ENCODE measurements at places on chromosomes 4 and X.

DNA sequence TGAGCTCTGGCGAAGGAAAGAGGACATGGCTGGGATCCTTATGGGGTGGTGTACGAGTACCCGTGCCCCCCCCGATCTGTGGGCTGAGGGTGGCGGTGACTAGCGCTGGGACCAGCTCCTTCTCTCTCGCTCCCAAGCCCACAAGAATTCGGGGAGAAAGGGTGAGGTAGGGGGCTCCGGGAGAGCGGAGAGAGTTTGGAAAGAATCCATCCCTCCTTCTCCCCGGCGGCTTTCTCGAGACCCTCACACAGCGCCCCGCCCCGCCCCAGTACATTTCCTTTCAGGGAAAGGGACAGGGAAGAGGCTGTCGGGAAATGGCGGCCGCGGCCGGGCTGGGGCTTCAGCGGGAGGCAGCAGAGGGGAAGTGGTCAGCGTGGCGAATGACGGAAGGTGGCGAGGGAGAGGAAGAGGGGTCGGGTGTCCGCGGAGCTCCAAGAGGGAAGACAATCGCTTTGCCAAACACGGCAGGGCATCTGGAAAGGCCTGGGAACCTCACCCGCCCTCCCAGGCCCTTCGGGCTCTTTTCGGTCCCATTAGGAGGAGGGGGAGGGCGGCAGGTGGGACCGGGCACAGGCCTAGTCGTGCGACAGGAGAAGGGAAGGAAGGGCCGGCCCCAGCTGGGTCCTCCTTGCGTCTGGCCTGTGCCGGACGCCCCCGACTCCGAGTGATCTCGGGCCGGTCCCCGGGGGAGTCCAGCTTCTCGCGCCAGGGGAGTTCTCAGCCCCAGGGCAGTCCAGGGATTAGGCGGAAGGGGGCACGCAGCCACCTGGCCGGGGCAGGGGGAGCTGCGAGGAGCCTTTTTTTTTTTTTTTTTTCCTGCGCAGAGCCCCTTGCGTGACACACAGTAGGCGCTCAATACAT lies 10.2 kb downstream of the HNRNPH2 start:
- DNase-seq: peak; percentile 36

DNA sequence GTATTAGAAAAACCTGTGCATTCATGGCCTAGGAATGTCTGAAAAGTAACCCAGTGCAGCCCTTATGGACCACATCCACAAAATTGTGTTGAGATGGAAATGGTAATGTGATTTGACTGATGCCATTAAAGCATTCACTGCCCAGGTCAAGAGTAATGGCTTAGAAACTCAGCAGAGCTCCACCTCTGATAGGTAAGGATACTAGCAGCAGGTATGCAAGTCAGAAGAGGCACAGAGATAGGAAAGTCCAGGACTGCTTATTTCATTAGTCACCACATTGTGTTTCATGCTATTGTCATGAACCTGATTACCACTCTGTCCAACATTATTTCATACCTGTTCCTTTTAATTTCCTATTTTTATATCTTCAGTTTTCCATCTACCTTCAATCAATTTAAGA lies 2042.2 kb downstream of the ARAP2 start:
- no peak for DNase-seq

GRCh38 chr4:25814301-25815136 lies 48.3 kb downstream of the SEL1L3 start:
- DNase-seq: no peak

GRCh38 chr4:101221294-101221693 lies 126.0 kb downstream of the PPP3CA start:
- no peak for DNase-seq

DNA sequence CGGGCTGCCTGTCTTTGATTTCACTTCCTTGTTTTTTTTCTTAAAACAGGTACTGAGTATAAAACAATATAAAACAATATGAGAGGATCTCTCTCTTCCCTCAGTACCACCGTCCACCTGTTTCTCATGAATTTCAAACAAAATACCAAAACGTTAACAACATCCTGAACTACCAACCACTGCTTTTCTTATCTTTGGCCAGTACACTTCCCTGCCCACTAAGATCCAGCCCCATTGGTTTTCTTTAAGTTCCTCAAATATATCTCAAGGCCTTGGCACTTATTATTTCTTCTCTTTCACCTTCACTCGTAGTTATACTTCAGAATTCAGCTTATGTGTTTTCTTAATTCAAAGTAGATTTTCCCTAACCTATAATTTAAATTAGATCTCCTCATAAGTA lies 370.2 kb upstream of the GRIA3 start:
- DNase-seq: no peak

- no peak for DNase-seq
Measured at GRCh38 chrX:134255555-134255954, 18.6 kb downstream of the CCDC160 start.

- no peak for DNase-seq
Measured at GRCh38 chr4:120761070-120761469, 161.5 kb downstream of the PRDM5 start.

DNA sequence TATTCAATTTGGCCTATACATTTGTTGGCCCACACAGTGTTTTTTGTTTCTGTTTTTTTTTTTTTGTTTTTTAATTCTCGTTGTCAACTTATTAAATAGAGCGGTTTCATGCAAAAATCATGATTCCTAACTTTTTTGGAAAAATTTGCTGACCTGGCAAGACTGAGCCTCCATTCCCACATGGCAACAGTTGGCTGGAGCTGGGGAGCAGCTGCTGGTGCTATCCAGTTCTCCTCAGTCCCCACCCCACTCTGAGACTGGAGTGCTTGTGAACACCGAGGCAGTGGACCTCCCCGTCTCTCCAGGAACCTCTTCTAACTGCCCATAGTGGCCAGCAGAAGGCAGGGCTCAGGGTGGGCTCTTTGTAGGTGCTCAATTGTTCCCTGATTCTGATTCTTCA lies 95.7 kb upstream of the OTUD4 start:
- no peak for DNase-seq

DNA sequence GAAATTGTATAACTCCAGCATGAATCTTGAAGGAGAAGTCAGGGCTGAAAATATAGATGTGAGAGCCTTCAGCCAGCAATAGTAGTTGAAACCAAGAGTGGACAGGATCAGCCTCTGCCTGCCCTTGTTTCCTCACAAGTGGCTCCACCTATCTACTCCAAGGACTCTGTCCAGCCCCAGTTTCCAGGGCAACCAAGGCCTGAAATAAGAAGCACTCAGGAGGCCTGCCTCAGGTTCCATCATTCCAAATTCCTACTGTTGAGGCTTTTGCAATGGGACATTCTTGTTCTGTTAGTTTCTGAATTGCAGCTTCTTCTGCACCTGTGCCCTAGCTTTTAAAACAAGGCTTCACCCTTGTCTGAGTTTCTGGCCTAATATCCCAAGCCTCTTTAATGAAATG lies 41.6 kb downstream of the TRPC5OS start:
- DNase-seq: no peak

DNA sequence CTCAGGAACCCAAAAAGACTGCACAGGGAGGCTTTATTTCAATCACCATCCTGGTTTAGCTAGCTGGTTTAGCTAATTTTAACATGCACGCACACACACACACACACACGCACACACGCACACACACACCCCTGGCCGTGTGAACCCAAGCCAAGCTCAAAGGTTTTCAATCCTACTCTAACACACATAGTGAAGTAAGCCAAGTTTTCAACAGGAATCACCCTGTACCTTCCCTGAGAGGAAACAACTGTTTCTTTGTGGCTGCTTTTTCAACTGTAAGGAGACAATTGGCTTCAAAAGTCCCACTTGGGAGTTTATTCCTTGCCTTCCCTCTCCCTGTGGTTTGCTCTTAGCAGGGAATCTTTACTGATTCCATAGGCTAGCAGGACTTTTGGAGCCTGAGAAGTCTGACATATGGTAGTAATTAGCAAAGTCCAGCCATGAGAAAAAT lies 98.9 kb upstream of the BMP3 start:
- no peak for DNase-seq

DNA sequence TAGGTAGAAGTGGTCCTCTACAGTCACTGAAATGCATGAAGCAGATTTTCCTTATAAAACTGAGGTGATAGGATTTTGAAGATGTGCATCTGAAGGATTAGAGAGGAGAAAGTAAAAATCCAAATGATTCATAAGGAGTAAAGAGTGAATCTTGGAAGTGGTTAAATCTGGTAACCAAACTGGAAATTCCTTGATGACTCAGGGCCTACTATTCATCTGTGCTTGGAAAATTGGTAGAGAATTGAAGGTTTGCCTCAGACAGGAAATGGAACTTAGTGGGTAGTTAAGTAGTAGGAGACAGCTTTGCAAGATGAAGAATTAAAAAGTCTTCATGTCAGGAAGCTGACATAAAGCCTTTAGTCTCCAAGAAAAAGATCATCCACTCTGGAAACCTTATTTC lies 368.9 kb upstream of the CTSO start:
- no peak for DNase-seq

DNA sequence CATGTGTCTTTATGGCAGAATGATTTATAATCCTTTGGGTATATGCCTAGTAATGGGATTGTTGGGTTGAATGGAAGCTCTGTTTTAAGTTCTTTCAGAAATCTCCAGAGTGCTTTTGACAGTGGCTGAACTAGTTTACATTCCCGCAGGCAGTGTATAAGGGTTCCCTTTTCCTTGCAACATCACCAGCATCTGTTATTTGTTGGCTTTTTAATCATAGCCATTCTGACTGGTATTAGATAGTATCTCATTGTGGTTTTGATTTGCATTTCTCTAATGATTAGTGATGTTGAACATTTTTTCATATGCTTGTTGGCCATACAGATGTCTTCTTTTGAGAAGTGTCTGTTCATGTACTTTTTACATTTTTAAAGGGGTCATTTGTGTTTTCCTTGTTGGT lies 129.8 kb downstream of the TBCK start:
- DNase-seq: no peak

- no peak for DNase-seq
Measured at GRCh38 chr4:99891351-99891750, 2.9 kb downstream of the LAMTOR3 start.

DNA sequence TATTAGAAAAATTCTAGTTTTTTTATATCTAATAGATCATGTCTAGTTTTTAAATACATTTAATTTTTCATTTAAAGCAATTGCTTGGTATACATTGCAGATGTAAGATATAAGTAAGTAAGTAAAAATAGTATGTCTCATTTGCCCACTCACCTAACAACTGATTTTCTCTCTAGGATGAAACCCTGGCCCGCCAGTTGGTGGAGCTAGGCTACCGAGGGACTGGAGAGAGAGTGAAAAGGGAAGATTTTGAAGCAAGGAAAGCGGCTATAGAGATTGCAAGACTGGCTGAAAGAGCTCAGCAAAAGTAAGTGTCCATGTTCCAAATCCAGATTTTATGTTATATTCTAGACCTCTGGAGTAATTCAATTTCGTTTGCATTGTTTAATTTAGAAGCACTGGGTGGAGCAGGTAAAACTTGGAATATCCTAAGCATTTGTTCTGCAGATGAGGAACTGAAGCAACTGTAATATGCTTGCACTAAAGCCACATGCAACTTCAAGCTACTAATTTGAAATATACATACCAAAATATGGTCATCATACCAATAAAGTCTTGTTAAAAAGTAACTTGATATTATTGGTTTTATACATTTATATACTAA lies 27.1 kb downstream of the CFAP299 start:
- peak; percentile 59 for DNase-seq

- DNase-seq: no peak
Measured at GRCh38 chr4:165185448-165185847, 21.9 kb upstream of the KLHL2 start.

DNA sequence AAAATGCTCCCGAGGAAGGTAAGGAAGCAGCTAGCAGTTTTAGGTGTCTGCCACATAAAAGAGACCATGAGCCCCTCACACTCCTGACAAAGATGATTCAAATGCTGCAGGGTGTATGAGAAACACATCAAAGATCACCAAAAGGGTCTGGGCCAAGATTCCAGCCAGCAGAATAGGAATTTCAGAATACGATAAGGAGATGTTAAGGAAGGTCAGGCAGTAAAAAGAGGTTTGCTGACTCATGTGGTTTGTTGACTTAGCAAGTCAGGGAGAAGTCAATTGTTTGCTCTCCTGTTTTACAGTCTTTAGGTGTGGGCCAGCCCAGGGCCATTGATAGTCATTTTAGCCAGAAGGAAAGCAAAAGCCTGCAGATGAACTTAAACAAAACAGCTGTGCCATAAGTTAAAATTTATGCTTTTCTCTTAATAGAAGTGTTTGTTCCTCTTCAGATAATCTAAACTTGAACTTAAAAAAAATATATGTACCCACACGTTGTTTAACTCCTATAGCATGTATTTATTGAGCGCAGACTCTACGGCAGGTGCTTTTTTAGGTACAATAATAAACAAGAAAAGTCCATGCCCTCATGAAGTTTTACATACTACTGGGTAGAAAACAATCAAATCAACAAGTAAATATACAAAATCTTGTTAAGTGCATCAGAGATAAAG lies 115.6 kb downstream of the CAMK2D start:
- no peak for DNase-seq

GRCh38 chrX:129908636-129909035 lies 2.7 kb downstream of the UTP14A start:
- no peak for DNase-seq

DNA sequence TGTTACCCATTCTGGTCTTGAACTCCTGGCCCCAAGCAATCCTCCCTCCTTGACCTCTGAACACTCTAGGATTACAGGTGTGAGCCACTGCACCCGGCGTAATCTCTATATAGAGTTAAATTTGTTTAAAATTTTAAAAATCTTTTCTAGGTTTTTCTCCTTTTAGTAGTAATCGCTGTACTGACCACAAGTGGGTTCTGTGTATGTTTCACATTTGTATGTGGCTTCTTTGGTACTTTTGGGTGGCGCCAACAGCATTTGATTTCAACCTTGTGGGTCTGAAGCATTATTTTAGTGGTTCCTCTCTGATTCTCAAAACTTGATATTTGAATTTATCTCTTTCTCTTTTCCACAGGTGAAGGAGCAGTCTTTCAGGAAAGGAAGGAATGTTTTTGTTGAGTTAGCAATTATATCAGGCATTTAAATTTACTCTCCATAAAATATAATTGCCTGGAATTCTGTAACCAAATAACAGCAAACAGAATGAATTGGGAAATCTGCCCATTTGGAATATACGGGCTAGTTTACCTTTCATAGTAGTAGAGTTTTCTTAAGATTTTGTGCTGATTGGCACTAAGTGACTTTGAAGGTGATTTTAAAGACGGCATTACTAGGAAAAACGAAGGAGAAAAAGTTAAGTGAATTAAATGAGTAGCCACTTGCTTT lies 29.5 kb downstream of the ARHGAP10 start:
- no peak for DNase-seq

DNA sequence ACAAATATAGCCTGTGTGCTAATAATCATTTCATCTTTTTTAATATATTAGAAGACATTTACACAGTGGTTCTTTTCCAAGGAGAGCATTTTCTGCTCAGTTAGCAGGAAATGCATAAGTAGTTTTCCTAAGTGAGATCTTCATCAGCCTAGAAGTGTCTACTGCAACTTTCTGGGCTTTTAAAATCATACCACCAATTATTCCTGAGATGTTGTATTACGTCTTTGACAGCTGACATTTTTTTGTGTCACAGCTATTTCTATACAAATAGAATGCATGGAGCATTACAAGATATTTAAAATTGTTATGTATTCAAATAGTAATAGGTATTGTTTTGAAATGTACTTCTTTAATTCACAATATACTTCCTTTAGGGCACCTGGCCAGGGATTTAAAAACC lies 158.0 kb downstream of the GRID2 start:
- no peak for DNase-seq

- DNase-seq: no peak
Measured at GRCh38 chr4:99816545-99817308, at the start of gene DAPP1. DAPP1 (plus strand) TSS chr4:99816827; CDS start chr4:99816914, 87 bp downstream.

Measured in mesothelial cell of epicardium (in vitro differentiated cells).